ENCODE measurements at places on chromosomes 16 and 17.

GRCh38 chr17:32894245-32894644, 17.3 kb upstream of the MYO1D start:
- no peak for DNase-seq

DNA sequence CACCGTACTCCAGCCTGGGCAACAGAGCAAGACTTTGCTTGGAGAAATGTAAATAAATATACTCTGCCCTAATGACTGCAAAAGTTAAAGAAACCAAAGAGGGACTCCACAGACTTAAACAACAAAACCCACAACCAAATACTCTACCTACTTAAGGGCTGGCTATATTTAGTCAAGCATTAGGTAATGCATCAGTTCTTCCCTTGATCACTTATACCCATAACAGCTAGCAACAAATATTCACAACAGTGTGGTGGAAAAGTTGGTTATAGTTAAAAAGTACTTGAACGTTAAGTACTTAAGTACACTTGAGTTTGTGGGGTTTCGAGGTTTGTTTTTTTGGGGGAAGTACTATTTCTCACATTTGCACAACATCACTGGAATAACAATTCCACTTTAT, 5.4 kb upstream of the HEXIM2 start:
- DNase-seq: no peak

DNA sequence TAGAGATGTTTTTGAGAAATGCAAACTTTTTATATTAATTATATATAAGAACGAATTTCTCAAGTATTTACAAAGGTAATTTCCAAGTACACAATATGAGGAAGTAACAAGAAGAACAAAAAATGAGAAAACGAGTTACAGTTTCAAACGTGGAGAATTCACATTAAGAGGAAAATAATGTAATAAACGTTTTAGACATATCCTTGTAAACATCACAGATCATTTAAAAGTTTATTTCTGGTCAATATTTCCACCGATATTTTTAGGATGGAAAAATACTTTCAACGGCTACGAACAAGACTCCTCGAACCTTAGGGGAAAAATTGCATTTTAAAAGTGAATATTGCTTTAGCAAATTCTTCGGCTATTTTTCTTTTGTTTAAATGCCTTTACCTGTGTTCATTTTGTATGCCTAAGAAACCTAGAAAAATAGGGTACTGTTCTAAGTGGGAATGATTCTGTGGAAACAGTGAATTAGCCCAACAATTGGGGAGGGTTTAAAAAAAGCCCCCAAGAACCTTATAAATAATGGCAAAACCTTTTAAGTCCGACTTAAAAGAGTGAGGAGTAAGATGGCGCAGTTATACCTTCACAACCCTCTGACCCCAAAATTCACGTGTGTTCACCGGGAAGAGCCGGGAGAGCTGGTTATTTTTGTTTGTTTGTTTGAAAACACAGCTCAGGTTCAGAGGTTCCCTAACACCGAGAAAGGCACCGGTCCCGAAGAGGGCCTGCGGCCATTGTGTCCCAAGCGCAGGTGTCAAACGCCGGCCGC, 3.3 kb downstream of the HNF1B start:
- no peak for DNase-seq

- no peak for DNase-seq
Observed at GRCh38 chr17:80955078-80955477, 36.6 kb upstream of the CHMP6 start.

DNA sequence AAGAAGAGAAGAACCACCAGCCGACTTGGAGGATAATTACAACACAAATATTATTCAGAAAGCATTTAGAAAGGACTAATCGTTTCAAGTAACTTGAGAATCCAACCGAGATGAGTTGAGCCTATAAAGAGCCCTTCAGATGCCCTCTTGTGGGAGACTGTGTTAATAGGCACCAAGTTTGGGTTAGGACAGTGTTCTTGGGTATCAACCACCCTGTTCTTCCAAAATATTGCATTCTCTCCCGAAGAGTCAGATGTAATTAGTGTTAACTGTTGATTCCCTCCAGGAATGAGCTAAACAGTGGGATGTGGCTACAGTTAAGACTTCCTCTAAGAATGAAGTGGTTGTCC, 87.8 kb upstream of the NOL11 start:
- peak; percentile 60 for DNase-seq

GRCh38 chr17:78038748-78039288, 80.3 kb downstream of the TNRC6C start:
- no peak for DNase-seq

DNA sequence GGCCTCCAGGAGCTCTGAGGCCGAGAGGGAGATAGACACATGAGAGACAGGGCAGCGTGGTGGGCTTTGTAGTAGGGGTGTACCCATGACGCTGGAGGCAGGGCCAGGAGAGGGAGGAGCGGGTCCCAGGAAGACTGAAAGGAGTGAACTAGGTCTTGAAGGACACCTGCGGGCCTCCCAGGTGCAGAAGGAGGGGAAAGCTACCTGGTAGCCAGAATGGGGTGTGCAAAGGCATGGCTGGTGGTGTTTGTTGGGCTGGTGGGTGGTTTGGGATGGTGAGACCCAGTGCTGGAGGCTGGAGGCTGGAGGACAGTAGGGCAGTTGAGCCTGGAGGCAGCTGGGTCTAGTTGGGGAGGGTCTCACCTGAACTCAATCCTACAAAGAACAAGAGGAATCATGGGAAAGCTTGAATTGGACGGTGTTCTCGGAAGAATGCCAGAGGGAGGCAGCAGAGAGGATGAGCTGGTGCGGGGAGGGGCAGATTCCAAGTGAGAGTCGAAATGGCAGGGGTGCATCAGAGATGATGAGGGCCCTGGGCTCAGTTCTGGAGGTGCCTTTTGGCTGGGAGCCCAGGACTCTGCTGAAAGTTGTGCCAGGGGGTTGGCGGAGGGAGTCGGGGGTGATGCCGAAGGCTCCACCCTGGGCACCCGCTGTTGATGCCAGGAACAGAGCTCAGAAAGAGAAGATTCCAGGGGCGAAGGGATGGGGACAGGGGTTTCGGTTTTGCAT, 21.2 kb downstream of the C1QTNF1 start:
- no peak for DNase-seq

GRCh38 chr17:82272495-82273326, 789 bp downstream of the CSNK1D start:
- no peak for DNase-seq

GRCh38 chr16:49362230-49362629, 11.4 kb upstream of the C16orf78 start:
- DNase-seq: no peak

DNA sequence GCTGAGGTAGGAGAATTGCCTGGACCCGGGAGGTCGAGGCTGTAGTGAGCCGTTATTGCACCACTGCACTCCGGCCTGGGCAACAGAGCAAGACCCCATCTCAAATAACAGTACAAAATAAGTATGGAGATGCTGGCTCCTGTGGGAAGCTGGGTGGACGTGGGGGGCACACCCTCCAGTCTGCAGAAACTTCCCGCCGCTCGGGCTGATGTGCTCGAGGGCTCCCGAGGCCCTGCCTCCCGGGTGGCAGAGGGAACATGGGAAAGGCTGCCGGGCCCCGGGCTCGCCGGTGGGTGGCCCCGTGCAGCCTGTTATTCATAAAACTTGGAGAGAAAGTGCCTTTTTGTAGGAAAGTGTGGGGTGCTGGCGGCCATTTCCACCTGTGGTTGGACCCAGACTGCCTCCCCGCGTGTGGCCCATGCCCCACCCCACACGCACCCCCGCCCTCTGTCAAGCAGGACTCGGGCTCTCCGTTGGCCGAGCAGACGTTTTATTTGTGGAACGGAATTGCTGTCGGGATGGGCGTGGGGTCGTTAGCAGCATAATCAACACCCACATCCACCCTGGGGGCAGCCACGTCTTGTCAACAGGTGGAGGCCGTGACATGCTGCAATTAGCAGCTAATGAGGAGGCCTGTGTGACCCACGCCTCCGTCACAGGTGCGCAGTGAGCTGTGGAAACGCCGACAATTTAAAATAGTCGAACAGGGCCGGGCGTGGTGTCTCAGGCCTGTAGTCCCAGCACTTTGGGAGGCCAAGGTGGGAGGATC, 7.4 kb upstream of the CIAO3 start:
- no peak for DNase-seq

GRCh38 chr16:67305216-67306071, 21.1 kb downstream of the KCTD19 start:
- no peak for DNase-seq

Data from fibroblast of skin of right biceps (primary cell).